ENCODE measurements at places on chromosomes 4 and X.

GRCh38 chr4:153649572-153649991, 34.5 kb upstream of the TLR2 start:
- DNase-seq, result no peak

- DNase-seq, result no peak
Measured at GRCh38 chr4:105461221-105461620, 12.6 kb downstream of the PPA2 start.

DNA sequence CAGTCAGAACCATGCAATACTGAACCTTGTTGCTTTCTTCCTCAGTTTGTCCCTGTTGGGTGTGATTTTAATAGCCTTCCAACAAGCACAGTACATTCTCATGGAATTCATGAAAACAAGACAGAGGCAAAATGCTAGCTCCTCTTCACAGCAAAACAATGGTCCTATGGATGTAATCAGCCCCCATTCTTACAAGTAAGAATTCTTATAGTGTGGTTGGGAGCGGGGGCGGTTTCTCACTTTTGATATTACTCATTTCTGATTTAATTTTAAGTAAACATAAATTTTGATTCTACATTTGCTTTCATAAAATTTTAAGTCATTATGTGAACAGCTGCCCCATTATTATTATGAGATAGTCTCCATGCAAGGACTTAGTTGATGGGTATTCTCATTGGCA, 80.8 kb upstream of the TLR2 start:
- no peak for DNase-seq

DNA sequence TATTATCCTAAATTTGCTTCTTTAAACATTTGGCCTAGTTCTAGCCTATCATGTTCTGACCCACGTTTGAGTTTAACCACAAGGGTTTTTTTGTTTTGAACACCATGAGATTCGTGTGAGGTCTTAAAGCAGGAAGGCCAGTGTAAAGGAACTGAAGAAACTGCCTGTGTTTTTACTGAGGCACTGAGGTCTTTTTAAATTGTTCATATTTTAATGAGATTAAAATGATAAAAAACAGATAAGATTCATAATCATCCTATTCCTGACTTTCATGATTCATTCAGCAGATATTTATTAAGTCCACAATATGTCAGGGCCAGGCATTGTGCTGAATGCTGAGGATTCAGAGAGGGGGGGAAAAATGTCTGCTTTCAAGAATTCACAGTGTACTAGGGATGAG, 3.2 kb downstream of the RPS6KA3 start:
- DNase-seq, result no peak

DNA sequence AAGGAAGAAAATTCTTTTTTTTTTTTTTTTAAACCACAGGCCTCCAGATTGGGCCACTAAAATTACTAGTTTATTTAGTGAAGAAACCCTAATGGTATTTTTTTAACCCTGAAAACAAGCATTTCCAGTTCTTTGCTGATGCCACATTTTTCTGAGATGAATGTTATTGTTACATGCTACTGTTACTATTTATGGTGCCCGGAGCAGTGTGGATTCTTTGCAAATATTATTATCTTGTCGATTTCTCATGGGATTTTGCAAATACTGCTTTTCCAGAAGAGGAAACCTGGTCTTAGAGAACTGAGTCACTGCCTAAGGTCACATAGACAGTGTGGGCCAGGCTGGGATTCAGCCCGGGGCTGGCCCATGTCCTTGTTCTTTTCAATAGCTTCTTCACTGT, 8.7 kb upstream of the ALAS2 start:
- no peak for DNase-seq

DNA sequence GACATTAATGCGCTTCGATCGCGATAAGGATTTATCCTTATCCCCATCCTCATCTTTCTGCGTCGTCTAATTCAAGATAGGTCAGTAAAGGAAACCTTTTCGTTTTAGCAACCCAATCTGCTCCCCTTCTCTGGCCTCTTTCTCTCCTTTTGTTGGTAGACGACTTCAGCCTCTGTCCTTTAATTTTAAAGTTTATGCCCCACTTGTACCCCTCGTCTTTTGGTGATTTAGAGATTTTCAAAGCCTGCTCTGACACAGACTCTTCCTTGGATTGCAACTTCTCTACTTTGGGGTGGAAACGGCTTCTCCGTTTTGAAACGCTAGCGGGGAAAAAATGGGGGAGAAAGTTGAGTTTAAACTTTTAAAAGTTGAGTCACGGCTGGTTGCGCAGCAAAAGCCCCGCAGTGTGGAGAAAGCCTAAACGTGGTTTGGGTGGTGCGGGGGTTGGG, 528 bp upstream of the FGF2 start:
- DNase-seq, result no peak

- no peak for DNase-seq
Measured at GRCh38 chr4:8704632-8705031, 112.1 kb downstream of the CPZ start.

GRCh38 chrX:43559644-43560043, 96.5 kb upstream of the MAOA start:
- DNase-seq, result no peak

GRCh38 chrX:68383540-68383939, 49.8 kb downstream of the OPHN1 start:
- DNase-seq, result no peak

- DNase-seq, result no peak
Measured at GRCh38 chr4:157992038-157992705, 180.7 kb downstream of the GASK1B start.

DNA sequence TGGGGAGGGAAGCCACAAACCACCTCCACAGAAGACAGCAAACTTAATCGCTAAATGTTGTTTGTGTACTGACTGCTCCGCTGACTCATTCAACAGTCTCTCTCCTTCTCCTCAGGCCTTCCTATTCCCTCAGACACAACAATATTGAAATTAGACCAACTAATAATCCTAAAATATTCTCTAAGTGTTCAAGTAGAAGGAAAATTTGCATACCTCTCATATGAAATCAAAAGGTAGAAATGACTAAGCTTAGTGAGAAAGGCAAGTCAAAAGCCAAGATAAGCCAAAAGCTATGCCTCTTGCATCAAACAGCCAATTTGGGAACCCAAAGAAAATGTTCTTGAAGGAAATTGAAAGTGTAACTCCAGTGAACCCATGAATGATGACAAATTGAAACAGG, 75.7 kb upstream of the ARHGAP24 start:
- DNase-seq, result no peak

GRCh38 chr4:106530024-106530361, 161.4 kb upstream of the GIMD1 start:
- no peak for DNase-seq

- DNase-seq, result no peak
Measured at GRCh38 chr4:36241771-36242170, 2.5 kb downstream of the ARAP2 start.

Measured in epithelial cell of prostate (primary cell).